ENCODE measurements at places on chromosomes 3 and 15.

DNA sequence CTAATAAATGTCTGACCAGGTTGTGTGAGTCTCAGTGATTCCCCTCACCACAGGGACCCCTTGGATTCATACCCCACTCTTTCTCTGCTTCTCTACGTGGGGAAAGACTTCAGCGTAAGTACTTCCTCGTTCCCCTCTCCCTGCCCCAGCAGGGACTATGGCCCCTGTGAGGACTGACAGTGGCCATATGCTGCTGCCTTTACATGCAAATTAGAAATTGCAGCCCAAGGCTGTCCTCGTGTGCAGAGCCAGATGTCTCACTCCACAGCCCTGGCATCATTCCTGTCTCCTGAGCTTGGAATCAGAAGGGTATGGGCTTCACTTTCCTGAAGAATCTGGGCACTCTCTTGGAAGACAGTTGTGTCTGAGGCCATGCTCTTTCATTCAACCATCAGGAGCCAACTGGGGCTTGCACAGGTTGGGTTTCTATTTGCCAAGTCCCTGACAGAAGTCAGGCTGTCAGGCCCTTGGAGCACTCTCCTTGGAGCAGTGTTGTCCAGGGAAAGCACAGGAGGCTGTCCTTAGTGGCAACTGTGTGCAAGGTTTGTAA, 30.5 kb upstream of the IQCF2 start:
- DNase-seq, result no peak

- DNase-seq, result peak; percentile 26
These were observed 10.5 kb upstream of the SH3GL3 start for GRCh38 chr15:83436513-83437158.

- DNase-seq, result no peak
These were observed 85.3 kb upstream of the GOLGA8J start for GRCh38 chr15:29997499-29997898.

DNA sequence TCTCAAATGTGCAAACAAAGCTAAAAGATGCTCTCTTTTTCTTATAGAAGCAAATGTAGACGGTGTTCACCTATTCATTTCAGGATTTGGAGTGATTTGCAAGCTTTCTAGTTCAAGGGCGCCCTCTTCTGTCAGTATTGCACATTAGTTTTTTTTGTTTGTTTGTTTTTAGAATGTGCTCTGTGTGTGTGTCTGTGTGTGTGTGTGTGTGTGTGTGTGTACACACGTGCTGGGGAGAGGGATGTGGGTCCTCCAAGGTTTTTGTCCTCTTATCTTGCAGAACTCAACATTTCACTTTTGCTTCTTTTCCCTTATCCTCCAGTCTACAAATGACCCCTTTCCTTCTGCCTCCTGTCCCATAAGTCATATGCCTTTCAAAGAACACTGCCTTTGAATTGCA, 23.5 kb downstream of the DNAH1 start:
- peak; percentile 37 for DNase-seq

GRCh38 chr3:145272684-145273083, 888.3 kb downstream of the PLOD2 start:
- DNase-seq, result no peak

- no peak for DNase-seq
These were observed 35.3 kb downstream of the SRGAP3 start for GRCh38 chr3:9214185-9214584.

- no peak for DNase-seq
These were observed 17.0 kb upstream of the AVEN start for GRCh38 chr15:34055868-34056595.

- no peak for DNase-seq
These were observed 456.0 kb downstream of the CNTN4 start for GRCh38 chr3:2554656-2555055.

- no peak for DNase-seq
These were observed 272.3 kb upstream of the NECTIN3 start for GRCh38 chr3:110799271-110799670.

GRCh38 chr15:76321171-76321570, 9.9 kb upstream of the ETFA start:
- DNase-seq, result no peak

- no peak for DNase-seq
These were observed 39.8 kb downstream of the SEMA3G start for GRCh38 chr3:52405066-52405465.

DNA sequence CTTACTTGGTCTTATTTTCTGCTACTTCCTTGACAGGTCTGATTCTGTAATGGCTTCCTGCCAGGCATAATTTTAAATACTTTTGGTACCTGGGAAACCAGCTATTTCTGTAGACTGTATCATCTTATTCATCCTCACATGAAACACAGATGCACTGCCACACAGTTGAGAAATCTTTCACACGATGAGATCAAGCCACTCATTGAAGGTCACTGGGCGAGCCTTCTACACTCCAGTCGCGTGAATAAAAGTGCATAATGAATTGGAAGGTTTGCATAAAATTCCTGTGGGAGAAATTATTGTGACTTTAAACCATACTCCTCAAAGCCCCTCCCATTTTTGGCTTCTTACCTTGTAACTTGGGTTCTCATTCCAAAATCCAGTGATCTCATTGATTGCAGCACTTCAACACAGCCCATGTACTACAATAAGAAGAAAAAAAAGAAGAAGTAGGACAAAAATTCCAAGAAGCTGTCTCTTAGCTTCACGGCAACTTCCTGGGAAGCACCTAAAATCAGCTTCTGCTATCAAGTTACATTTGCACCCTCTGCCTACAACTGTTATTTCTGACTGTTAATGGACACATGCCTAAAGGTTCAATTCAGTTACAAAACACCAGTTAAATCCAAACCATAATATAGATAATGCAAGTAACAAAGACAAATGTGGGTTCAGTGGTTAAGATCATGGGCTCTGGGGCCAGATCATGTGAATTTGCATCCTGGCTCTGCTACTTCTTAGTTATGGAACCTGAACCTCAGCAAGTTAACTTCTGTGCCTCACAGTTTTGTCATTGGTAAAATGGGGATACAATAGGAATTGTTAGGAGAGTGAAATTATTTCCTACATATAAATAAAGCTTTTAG, 39.0 kb downstream of the SHC4 start:
- no peak for DNase-seq

- no peak for DNase-seq
These were observed 307.8 kb downstream of the BCHE start for GRCh38 chr3:165529451-165529850.

DNA sequence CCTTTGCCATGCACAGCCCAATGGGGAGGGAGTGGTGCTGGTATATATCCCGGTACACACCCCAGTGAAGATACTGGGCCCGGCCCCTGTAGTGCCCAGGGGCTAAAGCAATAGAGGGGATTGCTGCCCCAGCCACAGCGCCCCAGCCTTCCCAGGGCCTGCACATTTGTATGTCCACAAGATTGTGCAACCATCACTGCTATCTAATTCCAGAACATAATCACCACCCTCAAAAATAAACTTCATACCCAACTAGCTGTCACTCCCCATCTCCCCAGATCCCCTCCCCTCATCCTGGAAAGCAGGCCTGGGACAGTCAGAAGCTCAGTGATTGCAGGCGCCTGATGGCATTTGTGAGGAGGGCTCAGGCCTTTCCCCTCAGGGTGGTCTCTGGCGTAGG, 13.5 kb downstream of the GNAI2 start:
- no peak for DNase-seq

DNA sequence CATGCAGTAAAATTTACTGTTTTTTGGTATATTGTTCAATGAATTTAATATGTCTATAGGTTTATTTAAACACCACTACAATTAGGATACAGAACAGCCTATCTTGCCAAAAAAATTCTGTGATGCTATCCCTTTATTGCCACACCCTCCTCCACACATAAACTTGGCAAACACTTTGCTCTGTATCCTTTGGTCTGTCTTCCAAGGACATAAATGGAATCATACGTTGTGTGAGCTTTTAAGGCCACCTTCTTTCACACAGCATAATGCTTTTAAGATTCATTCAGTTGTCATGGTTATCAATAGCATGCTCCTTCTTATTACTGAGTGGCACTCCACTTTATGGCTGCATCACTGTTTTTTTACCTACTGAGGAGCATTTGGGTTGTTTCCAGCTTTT, 71.5 kb downstream of the CERS3 start:
- no peak for DNase-seq

DNA sequence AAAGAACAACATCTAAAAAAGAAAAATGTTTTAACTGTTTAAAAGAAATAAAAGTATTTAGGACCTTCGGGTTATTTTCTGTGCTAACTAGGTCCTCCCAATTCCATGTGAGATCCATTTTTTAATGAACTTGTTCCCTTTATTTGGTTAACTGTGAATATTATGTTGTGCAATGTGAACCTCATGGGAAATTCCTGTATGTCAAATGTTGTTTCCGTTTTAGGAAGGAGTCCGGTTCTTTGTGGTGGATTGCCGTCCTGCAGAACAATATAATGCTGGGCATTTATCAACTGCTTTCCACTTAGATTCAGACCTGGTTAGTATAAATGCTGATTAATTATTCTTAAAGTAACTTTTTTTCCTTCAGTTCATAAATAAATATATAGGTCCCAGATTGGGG, 35.5 kb upstream of the NIT2 start:
- no peak for DNase-seq

DNA sequence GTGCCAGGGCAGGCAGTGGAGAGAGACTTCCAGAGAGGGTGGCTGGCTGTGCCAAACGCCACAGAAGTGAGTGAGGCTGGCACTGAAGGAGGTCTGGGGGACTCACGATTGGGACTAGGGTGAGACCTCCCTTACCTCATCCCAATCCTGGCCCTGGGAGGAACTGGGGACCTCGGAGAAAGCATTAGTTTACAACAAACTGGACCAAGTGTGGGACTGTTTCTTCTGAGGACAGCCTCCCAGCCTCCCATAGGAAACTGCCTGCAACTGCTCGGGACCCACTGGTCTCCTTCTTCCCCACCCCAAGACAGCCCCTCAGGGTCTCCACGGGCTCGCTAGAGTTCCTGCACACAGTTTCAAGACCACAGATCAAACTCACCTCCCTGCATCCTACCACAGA, 45.4 kb downstream of the ST6GAL1 start:
- DNase-seq, result no peak

DNA sequence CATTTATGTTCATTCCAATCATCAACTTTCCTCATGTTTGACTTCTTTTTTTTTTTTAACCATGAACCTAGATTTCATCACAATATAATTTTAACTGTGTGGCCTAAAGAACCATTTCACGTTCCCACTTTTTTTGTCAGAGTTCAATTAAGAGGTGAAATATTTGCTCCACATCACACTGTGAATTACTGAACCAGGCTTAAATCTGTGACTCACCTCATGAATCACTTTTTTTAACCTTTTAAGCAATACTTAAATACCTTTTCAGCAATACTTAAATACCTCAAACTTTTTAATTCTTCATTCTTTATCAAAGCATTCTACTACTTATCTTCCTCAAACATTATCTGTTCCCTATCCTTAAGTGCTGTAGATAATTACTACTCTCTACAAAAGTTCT, 137.6 kb downstream of the SI start:
- DNase-seq, result no peak

GRCh38 chr3:196055683-196056270, 26.1 kb downstream of the TFRC start:
- DNase-seq, result no peak

GRCh38 chr3:74506246-74506645, 108.2 kb downstream of the CNTN3 start:
- no peak for DNase-seq

DNA sequence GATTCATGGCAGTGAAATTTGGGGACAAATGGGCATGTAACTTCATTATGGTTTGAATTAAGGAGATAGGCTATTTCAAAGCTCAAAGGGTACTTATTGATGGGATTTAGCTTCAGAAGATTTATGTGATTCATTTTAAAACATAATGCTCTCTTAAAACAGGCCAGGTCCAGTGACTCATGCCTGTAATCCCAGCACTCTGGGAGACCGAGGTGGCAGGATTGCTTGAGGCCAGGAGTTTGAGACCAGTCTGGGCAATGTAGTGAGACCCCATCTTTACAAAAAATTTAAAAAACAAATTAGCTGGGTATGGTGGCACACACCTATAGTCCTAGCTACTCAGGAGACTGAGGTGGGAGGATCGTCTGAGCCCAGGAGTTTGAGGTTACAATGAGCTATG, 11.5 kb downstream of the THAP10 start:
- DNase-seq, result no peak

GRCh38 chr3:77535116-77535515, 495.2 kb downstream of the ROBO2 start:
- DNase-seq, result no peak

GRCh38 chr15:29517829-29518228, 248.2 kb upstream of the NSMCE3 start:
- DNase-seq, result no peak

DNA sequence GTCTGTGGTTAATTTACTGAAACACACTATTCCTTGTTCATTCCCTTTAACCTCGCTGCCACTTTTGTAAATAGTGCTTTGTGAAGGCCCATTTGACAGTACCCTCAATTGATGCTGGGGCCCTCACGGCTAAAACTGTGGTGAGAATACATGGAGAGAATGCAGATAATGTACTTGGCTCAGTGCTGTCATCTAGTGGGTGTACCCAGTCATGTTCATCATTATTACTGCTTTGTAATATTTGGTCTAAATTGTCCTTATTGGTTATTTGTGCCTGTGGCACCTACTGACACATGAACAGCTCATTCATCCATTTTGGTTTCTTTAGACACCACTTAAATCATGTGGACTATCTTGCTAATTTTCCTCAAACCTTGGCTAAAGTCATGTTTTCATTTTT, 543.6 kb downstream of the EDEM1 start:
- peak; percentile 3 for DNase-seq

GRCh38 chr3:12957339-12957738, 115.9 kb downstream of the IQSEC1 start:
- DNase-seq, result no peak

GRCh38 chr15:32642667-32643435, 1.3 kb downstream of the SCG5 start:
- DNase-seq, result no peak

GRCh38 chr15:81410318-81410753, 36.3 kb upstream of the TMC3 start:
- peak; percentile 65 for DNase-seq

GRCh38 chr3:70989174-70989573, 594.4 kb downstream of the FOXP1 start:
- DNase-seq, result no peak

GRCh38 chr15:25741256-25741580, 121.9 kb downstream of the ATP10A start:
- DNase-seq, result no peak
